ENCODE measurements at places on chromosomes 16 and 17.

DNA sequence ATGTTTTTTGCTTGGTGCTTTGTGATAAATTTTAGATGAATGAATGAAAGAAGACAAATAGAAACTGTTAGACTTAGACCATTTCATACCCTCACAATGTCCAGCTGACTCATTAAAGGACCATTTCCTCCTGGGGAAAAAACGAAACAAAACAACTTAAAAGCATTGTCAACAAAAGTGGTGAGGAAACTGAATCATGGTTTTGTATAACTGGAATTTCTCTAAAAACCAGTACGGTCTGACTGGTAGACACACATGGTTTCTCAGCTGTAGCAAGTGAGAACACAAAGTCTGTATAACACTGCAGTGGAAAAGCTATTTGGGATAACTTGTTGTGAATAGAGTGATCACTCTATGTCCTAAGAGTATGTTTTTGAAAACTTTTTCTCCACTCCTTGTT lies 5.3 kb upstream of the DDX52 start:
- DNase-seq: no peak

- DNase-seq: no peak
These were observed 6.0 kb downstream of the SCN4A start for GRCh38 chr17:63966646-63967264.

- no peak for DNase-seq
These were observed 2.1 kb downstream of the MC1R start for GRCh38 chr16:89920723-89921122.

DNA sequence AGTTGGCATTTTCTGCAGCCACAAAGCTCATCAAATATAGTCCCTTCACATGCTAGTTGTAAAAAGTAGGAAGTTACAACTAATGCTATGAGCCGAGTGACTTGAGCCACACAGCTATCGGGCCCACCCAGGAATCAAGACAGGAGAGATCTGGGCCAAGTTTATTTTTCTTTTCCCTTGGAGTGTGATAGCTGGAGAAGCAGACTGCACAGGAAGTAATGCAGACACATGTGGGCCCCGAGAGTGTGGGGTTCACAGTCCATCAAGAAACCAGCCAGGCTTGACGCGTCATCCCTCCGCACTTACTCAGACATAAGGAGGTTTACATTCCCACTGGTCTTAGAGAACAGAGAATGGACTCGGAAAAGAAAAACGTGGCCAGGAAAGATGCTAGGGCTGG lies 403.1 kb upstream of the CDH11 start:
- no peak for DNase-seq

- no peak for DNase-seq
These were observed 4.1 kb downstream of the FXR2 start for GRCh38 chr17:7610641-7611040.

DNA sequence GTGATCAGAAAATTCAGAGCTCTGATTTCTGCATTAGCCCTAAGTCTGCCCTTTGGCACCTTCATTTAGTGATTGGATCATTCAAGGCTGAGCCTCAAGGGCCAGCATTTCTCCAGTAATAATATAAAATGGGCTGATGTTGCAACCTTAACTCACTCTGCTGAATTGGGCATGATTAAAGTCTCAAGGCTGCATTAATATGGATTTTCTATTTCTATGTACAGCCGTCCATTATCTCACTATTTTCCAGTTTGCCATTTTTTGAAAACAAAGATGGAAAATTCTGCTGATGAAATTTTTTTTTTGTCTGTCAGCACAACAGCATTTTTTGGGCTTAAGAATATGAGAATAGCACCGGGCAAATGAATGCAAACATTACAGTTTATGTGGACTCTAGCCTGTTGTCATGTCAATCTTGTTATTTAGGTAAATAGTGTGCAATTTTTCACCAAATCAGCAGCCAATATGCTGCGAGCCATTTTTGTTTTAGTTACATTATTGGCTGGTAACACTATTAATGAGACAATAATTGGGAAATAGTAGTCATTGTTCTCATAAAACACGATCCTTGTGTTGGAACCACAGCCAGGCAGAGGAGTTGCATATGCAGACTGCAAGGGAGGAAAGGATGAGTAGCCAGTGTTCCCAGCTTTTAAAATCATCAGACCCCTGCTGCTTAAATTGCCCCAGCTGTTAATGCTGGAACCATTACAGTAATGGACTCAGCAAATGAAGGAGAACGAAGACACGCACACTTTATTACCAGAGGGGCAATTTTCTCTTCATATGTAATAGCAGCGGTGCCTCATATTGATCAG lies 10.5 kb downstream of the FTO start:
- DNase-seq: no peak

DNA sequence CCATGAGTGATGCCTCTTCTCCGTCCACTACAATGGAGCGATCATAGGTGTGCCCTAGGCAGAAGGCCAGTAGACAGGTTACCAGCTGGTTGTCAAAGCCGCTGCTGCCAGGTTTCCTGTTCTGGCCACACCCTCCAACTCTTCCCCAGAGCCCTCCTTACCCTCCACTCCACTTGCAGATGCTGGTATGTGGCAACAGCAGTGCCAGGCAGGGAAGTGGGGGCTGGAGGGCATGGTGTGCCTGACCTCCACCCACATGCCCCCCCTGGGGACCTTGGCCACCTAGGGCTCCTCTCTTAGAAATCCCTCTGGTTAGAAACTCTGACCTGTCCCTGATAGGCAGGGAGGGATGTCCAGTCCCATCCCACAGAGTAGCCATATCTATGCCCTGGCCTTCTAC lies 1.5 kb downstream of the RRAD start:
- no peak for DNase-seq

GRCh38 chr17:83162035-83162745 lies 82.8 kb downstream of the METRNL start:
- no peak for DNase-seq

GRCh38 chr16:7086822-7087616 lies 245.6 kb upstream of the RBFOX1 start:
- no peak for DNase-seq

GRCh38 chr17:40021451-40021971 lies 6.3 kb downstream of the CSF3 start:
- DNase-seq: no peak

GRCh38 chr17:56290101-56290801 lies 137.0 kb downstream of the ANKFN1 start:
- DNase-seq: no peak

DNA sequence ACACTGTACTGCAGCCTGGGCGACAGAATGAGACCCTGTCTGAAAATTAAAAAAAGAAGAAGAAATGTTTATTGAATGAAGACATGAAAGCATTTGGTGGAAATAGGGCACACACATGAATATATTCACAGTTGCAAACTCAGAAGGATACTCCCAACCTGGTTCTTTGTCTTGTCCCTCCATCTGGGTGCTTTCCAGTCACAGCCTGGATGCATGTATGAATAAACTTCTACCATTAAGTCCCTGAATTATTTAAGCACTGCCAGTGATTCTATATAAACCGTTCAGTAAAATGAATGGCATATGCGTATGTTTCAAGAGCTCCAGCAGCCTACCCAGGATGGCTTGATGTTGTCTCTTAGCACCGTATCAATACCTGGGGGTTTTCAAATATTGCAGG lies 591.1 kb downstream of the WWOX start:
- DNase-seq: no peak

DNA sequence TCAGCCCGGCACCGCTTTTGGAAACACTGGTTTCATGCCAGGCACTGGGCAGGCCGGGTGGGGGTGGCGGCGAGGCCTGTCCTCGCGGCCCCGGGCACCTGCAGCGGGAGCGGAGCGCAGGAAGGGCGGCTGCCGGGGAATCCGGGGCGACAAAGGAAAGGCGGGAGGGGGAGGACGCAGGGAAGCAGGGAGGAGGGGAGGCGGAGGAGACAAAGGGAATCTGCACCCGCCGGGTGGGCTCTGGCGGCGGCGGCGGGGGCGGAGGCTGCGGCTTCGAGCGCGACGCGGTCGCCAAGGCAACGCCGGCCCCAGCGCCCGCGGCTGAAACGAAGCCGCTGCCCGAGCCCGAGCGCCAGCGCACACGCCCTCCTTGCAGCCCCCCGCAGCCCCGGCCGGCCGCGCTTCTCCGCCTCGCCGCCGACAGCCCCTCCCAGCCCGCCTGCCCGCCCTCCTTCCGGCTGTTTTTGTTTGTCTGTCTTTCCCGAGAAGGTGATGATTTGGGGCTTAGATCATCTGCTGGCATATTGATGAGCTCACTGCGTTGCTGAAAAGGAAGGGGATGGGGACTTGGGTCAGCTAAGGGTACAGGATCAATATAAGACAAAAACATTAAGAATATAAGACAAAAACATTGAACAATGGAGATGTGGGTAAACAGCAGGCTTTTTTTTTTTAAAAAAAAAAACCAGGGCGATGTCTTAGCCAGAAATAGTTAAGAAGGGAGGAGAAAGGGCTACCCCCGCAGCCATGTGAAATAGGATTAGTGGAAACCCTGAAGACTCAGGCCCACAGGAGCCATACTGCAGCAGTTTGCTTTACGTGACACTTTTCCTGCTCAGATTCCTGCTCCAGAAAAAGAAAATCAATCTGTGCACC lies 32.7 kb downstream of the CDK5R1 start:
- no peak for DNase-seq

- DNase-seq: no peak
These were observed 43.5 kb upstream of the KLHDC4 start for GRCh38 chr16:87809150-87809902.

DNA sequence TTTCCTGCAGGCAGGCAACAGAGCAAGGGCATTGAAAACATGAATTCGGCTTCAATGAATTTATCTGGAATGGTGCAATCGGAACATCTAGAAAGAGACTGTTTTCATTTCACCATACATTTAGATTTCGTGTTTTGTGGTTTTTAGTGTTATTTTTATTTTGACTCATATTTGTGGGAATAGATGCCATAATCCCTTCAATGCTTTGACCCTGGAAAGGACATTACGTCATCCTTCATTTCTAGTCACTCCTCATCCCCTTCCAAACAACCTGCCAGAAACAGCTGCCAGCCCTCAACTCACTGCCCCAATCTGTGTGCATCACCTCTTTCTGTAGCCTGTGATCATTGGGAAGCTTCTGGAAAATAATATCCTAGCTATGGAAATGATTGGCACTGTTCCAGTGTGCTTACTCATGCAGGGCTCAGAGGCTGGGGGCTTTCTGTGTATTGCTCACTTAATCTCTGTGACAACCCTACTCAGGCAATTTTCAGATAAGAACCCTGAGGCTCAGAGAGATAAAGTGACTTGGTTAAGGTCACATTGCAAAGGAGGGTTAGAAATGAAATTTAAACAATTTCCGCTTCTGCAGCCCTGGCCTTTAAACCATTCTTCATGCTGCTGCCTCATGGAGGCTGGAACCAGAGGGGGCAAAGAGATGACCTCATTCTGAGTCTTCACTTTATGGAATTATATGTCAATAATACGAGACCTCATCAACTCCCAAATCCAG lies 9.5 kb upstream of the KSR1 start:
- no peak for DNase-seq

- DNase-seq: no peak
These were observed 2.8 kb downstream of the MAPK8IP3 start for GRCh38 chr16:1708768-1709180.

DNA sequence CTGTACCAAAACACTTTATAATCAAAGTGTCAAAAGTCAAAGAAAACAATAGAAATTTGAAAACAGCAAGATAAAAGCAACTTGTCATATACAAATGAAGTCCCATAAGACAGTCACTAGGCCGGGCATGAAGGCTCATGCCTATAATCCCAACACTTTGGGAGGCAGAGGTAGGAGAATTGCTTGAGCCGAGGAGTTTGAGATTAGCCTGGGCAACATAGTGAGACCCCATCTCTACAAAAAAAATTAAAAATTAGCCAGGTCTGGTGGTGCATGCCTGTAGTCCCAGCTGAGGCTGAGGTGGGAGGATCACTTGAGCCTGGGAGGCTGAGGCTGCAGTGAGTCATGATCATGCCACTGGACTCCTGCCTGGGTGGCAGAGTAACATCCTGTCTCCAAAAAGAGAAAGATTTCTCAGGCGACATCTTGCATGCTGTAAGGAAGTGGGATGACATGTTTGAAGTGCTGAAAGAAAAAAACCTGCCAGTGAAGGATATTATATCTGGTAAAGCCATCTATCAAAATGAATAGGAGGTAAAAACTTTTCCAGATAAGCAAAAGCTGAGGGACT lies 98.7 kb upstream of the NACA2 start:
- DNase-seq: no peak

DNA sequence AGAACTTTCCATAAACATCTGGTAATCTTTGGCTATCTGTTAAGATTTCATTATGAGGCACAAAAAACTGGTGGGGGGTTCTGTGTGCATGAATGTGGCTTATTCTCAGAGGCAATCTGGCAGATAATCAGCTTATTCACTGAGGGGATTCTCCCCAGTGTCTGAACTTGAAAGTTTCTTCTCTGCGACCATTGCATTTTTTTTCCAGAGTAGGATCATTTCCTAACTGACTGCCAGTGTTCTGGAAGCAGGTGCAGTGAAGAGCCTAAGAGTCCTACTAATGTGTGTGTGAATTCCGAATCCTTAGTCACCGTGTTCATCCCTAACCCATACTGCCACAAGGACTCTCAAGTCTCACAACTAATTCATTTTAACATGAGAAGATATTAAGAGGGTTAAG lies 64.9 kb upstream of the LRRC37A3 start:
- DNase-seq: no peak

DNA sequence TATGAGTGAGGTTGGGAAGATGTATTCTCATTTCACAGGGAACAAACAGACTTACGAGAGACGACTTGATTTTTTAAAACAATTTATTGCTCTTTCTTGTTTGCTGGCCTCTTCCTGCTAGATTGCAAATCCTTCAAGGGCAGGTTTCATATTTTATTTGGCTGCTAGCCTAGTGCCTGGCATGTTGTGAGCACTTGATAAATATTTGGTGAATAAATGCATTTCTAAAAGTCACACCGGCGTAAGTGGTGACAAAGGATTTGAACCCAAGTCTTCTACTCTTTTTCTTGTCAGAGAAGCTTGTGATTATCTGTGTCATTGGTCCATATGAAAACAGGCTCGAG lies 1.4 kb downstream of the WWP2 start:
- no peak for DNase-seq
